ENCODE measurements at places on chromosomes 12 and 14. TPM values are rescaled to one million over a fixed set of nuclear protein-coding genes. Genes with fewer than 3 reads are reported as not detected.

CLEC4D gene
- not detected for total RNA-seq

DNA sequence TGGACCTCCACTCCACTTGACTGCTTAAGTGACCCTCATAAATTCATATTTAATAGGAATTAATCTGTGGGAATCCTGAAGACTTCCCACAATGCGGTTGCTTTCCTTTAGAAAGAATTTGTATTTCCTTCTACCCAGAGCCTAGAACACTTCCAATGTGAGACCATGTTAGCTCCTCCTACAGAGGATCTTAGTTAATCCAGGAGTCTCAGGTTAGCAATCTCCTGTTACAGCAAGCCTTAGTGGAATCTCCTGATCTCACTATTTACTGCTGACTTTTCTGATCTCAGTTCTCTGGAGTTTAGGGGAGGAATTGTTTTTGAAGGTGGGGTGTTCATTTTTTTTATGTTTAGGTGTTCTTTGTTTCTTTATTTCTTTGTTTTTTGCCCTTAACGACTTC lies 186.0 kb downstream of the SLC25A21 start:
- DNase-seq = no peak

DNA sequence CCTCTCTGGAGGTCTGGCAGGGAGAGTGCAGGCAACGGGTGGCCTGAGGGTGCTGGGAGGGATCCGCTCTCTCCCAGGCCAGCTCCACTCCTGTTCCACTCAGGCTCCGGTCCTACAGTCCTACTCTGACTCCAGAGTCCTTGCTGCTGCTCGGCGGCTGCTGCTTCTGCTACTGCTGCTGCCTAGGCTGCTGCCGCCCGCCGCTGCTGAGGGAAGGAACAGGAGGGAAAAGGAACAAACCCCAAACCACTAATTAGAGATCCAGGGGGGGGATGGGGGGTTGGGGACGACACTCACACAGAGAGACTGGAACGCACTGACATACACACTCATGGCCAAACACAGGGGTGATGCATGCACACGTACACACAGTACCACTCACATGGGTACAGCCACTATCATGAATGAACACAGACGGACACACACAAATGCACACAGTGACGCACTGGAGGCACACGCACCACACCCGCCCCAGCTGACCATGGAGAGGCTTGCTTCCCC lies at the start of gene SP7:
Gene SP7 (minus strand): TSS at position 174 of the 501 bp plus-strand sequence. CDS start 708 bp downstream, outside the sequence.
- no peak for DNase-seq

DNA sequence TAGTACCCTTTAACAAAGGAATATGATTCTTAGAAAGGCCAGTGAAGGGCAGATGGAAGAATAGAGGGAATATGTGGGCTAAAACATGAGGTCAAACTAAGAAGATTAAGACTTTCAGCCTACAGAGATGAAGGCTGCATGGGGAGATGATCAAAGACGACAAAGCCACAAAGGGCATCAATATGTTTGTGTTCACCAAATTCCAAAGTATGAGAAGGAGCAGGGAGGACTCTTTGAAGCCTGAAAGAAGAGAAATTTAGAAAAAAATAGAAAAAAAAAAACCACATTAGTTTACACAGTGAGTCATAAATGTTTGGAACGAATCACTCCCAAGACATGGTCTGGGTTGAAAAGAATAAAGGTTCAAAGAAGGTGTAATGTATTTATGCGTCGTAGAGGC lies 131.8 kb downstream of the NEDD1 start:
- no peak for DNase-seq

GRCh38 chr12:2259369-2259768 lies 206.6 kb downstream of the CACNA1C start:
- no peak for DNase-seq

GRCh38 chr12:76018111-76018510 lies 13.5 kb downstream of the PHLDA1 start:
- no peak for DNase-seq
